ENCODE measurements at places on chromosomes 7 and 10. TPM values are rescaled to one million over a fixed set of nuclear protein-coding genes. Genes with fewer than 3 reads are reported as not detected.

Gene ELAPOR2
- total RNA-seq, result 6.3 TPM

GRCh38 chr10:75950307-75950706 lies 518.9 kb downstream of the LRMDA start:
- H3K36me3 ChIP-seq, result no peaks in the 10 kb centered on the region
- no peaks in the 10 kb centered on the region for H3K27me3 ChIP-seq
- H3K27ac ChIP-seq, result no peak overlapping the region
- H3K4me1 ChIP-seq, result no peaks in the 10 kb centered on the region

DNA sequence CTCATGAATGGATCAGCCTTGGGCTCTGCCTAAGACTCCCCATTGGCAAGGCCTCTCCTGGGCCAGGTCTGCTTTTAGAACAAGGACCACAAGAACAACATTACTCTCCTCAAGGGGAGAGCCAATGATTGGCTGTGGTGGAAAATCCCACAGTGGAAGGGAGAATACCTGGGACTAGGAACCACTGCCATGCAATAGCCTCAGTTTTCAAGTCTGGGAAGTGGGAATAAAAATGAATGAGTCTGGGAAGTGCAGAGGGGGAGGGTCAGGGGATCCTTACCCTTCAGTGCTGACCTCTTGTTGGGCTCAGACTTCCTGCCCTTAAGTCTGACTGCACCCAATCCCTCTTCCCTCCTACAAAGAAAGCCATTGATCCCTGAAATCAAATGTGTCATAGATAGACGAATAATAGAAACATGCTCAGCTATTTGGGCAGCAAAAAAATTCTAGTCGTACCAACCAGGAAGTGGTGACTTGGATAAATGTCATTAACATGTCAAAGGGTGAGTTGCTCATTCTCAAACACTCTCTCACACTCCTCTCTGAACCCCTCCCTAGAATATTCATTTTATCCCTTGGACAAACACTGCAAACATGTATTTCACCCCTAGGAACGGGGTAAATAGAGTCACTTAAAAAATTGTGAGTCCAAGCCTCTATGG lies 123.6 kb downstream of the SH3PXD2A start:
- no peaks in the 10 kb centered on the region for H3K36me3 ChIP-seq
- no peak for DNase-seq
- no peak overlapping the region for H3K27ac ChIP-seq
- H3K27me3 ChIP-seq, result no peaks in the 10 kb centered on the region
- H3K4me1 ChIP-seq, result peaks cover 40% of the 10 kb centered on the region
- H3K4me3 ChIP-seq, result no peak overlapping the region

DNA sequence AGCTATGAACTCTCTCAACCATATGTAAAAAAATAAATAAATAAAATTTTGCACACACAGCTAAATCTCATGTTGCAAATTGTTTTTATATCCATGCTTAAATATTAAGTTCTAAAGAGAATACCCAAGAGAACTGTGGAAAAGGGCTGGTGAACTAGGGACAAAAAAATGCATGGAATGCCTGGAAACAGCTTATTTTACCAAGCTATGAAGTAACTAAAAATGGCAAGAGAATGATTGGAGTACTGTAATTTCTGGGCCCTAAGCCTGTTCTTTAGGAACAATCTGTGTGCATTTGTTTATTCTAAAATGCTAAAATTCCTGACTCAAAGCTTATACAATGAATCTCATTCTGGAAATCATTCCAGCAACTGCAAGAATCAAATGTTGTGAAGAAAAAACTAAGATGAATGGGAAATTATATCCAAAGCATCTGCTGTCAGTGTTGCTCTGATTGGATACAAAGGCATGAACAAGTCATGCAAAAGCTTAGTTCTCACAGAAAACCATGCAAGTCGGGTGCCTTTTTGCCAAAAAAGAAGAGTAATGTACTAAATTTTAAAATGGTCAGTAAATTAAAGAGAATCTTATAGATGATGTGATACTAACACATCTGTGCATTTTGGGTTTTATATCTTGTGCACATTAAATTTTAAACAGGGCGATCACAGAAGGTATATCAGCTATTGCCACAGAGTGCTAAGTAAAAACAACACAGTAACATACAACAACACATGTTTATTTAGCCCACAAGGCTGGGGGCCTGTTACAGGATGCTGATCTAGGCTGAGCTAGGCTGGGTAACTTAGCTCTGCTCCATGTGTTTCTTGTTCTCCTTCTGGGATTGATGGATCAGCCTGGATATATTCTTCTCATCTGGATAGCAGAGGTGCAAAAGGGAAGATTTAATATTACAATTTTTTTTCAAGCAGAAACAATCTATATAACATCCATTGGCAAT lies 453.5 kb upstream of the SEMA3A start:
- no peaks in the 10 kb centered on the region for H3K27me3 ChIP-seq
- H3K4me3 ChIP-seq, result no peak overlapping the region
- no peaks in the 10 kb centered on the region for H3K4me1 ChIP-seq

- H3K36me3 ChIP-seq, result no peaks in the 10 kb centered on the region
- peaks cover 5% of the 10 kb centered on the region for H3K4me1 ChIP-seq
- no peaks in the 10 kb centered on the region for H3K27me3 ChIP-seq
- DNase-seq, result no peak
These were observed 103.6 kb downstream of the AHR start for GRCh38 chr7:17401791-17402627.
